Motor neuron (in vitro differentiated cells): ENCODE measurements at places on chromosomes 11 and 22. TPM values are rescaled to one million over a fixed set of nuclear protein-coding genes. Genes with fewer than 3 reads are reported as not detected.

- ATAC-seq, result no peak
Measured at GRCh38 chr11:105328061-105328460, 188.5 kb upstream of the CARD18 start.

- ATAC-seq, result peak; percentile 45
Measured at GRCh38 chr11:13384908-13385640, 77.9 kb downstream of the BTBD10 start.

The GALNT18 gene
- 12.0 and 13.2 TPM in 2 replicates for total RNA-seq

DNA sequence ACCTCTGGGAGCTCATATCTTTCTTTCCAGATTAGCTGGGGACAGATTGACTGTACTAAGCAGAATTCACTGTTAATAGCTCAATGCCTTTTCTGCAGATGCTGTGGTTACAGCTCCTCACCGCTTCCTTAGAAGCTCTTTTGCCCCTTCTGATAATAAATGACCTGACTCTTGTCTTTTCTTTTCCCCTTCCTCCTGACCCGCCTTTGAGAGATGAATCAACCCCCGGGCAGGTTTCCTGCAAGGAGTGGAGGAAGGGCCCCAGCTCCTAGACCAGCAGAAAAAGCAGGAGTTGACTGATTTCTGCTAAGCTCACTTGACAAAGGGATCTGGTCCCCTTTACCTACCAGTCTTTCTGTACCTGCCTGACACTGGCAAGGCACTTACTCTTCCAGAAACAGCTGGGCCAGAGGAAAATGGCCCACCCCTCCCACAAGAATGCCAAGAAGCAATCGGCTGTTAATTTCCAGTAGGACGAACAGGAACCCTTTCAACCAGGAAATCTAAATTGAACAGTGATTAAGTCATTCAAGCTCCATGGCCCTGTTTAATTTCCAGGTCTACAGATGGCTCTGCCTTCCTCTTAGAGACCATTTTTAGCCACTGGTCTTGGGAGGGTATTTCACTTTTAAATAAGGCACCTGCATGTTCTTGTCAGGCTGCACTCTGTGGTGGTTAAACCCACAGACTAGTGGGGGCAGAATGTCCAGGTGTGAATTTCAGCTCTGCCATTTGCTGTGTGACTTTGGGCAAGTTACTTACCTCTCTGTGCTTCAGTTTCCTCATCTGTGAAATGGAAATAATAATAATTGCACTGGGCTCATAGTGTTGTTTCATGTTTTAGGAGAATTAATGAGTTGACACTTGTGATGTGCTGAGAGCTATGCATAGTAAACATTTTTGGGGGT is 67.5 kb downstream of the PRR5L start:
- ATAC-seq, result peak; percentile 14

- no peak for ATAC-seq
Measured at GRCh38 chr22:23684026-23684425, 6.8 kb upstream of the RGL4 start.

- no peak for ATAC-seq
Measured at GRCh38 chr22:45496451-45496941, 6.2 kb upstream of the FBLN1 start.

The RAB38 gene
- 1.4 and 1.8 TPM in 2 replicates for total RNA-seq

DNA sequence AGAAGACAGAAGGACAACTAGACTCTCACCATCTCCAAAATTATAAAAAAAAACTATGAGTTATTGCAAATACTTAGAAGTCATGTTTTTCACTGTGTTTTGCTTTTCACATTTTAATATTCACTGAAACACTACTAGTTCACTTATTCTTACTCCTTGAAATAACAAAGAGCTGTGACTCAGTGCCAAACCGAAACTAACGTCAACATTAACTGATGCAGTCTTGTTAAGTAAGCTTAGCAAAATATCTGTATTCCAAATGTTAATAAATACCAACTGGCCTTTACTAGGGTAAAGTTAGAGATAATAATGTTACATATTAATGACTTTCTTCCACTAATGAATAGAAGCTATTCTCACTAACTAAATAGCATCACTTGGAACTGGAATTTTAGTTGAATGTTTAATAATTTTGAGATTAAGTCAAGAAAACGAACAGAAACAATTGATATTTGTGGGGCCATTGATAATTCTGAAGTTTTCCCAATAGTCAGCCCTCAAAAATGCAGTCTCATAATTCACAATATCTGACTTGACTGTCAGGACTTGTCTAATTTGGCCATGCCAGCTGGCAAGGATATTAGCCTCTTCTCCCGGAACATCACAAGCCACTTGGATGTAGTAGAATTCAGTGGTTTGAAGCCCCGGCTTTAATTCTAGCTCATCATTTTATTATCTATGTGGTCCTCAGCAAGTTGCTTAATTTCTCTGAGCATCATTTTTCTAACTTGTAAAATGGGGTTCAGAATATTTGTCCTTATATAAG is 230.1 kb upstream of the DDI1 start:
- ATAC-seq, result peak; percentile 50

DNA sequence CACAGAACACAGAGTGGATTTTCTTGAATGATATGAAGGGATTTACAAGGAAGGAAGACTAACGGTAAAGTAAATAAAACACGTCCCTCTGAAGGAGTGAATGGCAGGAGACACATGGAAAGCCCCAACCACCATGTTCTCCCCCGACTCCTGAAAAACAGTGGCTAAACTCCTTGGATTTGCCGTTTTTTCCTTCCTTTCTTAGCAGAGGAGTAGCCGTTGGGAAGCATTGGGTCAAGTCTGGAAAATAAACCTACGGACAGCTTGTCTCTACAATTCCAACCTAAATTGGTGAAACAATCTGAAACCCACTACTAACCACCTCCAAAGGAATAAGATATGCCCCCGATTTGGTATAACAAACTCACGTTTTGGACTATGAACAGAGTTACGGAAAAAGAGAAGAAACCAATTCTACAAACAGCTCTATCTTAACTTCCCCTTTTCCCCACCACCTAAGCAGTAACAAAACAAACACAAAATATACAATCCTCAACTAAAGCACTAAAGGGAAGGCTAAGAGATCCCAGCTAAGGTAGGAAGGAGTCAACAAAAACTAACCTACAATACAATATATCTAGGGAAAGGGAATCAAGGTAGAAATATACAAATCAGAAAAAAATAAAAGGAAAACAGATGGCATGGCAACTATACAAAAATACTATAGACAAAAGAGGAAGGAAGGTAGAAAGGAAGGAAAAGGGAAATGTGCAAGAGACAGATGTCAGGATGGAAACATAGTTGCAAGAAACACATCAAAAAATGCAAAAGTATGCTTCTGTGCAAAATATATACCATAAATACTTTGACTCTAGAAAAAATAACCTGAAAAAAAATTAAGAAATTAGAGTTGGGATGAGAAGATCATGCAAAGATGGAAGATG is 43.8 kb upstream of the LYVE1 start:
- ATAC-seq, result no peak

DNA sequence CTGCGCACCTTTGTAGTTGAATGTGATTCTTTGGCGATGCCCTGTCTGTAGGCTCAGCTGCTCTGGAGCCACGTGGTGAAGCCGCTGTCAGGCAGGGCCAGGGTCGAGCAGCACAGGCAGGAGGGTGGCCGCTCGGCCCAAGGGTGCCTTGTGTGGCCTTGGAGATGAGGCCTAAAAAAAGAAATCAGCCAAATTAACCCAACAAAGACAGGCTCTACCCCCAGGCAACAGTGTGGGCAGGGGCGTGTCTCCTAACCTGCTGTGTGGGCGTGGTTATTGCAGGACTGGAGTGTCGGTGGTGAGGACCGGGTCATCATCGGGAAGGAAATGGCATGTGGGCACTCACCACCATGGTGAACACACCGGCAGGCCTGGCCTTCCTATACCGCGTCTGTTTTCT is 34.3 kb downstream of the CTTN start:
- ATAC-seq, result no peak

The UBE2L6 gene
- total RNA-seq, result 19.4 and 22.6 TPM in 2 replicates

GRCh38 chr11:14544611-14545010 is 24.4 kb upstream of the PSMA1 start:
- no peak for ATAC-seq
